ENCODE measurements at places on chromosomes 2 and 18.

- no peak for DNase-seq
Observed at GRCh38 chr18:6207116-6207515, 207.6 kb downstream of the L3MBTL4 start.

GRCh38 chr2:27885661-27886060 lies 4.5 kb downstream of the RBKS start:
- no peak for DNase-seq

- DNase-seq = peak; percentile 9
Observed at GRCh38 chr2:27494944-27495554, at the start of gene FNDC4. Gene FNDC4 (minus strand): TSS chr2:27495200. CDS start chr2:27494679, 521 bp downstream.

- no peak for DNase-seq
Observed at GRCh38 chr2:54479424-54479823, 23.3 kb downstream of the SPTBN1 start.

DNA sequence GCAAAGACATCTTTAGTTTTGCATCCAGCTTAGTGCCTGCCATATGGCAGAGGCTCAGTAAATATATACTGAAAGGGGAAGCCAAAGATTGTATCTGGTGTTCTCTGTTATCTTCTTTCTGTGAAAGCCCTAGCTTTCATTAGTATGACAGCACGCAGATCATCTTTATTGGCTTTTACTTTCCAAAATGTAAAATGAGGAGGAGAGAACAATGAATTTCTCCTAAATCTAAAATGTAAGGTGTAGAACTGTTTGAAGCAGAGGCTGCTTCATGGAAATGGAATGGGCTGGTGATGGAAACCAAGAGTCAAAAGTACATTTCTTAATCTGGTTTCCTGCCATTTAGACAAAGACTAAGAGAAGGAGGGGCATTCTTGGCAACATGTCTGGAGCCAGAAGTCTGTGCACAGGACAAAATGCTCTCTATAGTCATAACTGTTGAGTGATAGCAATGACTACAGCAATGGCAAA lies 1029.9 kb upstream of the PIK3C3 start:
- no peak for DNase-seq

DNA sequence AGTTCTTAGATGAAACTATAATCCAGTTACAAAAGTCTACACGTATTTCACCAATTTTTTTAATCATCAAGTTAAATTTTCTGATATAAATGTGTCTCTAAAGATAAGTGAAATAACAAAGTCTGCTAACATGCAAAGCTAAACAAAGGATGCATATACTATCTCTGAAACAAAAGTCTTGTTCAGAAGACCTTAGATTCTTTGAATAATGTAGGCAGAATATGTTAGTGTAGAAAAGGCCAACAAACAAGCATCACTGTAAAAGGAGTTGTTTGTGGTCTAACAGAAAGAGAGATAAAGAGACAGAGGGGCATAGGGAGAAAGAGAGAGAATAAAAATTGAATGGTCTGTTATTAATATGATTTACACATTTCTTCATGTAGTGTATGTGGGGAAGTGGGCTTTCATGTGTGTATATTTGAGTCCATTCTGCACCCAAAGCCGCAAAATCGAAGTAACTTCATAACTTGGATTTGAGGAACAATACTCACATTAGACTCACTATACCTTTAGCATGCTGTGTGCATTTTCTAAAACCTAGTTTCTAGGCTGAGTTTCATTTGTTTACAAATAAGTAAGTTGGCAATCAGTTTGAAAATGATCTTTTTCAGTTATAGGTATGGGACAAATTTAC lies 734.8 kb upstream of the REG3G start:
- DNase-seq = no peak

DNA sequence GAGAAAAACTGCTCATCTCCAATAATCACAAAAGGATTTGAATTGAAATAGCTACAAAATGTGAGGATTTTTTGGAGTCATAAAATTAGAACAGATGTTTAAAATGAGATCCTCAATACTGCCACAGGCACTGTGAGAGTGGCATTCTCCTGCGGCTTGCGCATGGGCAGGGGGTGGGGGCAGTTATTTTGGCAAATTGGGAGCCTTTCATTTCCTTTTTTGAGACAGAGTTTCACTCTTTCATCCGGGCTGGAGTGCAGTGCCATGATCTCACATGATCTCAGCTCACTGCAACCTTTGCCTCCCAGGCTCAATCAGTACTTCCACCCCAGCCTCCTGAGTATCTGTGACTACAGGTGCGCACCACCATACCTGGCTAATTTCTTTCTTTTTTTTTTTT lies 42.4 kb downstream of the POMC start:
- DNase-seq = no peak

- peak; percentile 31 for DNase-seq
Observed at GRCh38 chr2:74554820-74555531, 456 bp downstream of the DOK1 start.

DNA sequence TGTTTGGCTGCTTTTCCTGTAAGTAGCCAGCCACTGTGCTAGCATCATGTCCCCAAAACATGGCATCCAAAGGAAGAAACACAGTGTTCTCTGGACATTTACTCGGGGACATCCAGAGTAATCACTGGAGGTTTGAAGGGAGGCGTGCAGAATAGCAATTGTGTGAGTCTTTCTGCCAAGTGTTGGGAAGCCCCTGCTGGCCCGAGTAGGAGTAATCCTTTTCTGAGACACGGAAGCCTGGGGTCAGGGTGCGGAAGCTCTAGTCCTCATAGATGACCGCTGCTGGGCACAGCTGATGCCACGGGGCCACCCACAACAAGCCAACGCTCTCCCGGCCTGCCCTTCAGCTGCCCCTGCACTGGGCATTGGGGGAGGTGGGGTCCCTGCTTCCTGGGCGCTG lies 24.8 kb upstream of the HDAC4 start:
- no peak for DNase-seq

- no peak for DNase-seq
Observed at GRCh38 chr2:69465513-69466456, 28.6 kb upstream of the NFU1 start.

Data from T-helper 2 cell (primary cell).